Stimulated activated CD8-positive, alpha-beta memory T cell treated with anti-CD3 and anti-CD28 coated beads, Interleukin-4, amount 100 ng/mL, for 1 hour (primary cell): ENCODE measurements at places on chromosomes 2 and 18.

GRCh38 chr2:112029164-112029563, 25.9 kb upstream of the TMEM87B start:
- DNase-seq = no peak

DNA sequence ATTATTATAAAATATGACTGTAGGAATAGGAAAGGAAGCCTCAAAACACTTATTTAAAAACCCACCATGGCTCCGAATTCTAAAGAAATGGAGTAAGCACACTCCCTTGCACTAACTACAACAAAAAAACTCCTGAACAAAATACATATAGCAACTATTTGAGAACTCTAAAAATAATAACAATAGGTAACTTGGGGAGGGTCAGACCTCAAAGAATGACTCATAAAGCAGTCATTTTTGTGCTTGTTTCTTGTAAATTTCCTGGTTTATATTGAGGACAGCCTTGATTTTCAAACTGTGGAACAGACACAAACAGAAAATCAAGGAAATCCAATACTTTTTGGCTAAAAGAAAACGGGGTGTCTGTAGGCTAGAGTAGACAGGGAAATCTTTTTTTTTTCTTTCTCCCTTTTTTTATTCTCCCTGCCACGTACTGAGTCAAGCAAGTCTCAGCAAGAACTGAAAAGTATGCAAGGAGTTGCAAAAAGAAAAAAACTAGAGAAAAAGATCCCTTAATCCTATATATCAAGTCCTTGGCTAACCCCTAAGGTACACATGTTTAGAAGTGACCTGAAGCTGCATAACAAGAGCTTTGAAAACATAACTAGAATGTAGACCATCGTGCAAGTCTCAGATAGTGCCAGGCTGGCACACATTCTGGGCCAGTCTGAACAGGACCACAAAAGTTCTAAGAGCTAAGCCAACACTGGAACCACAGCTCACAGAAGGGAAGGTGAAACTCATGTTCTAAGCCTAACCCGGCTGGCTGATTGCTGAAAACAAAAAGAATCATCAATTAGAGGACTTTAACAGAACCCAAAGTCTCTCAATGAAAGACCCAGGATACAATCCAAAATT, 403.1 kb upstream of the LYPD1 start:
- no peak for DNase-seq

GRCh38 chr2:192073878-192074277, 120.9 kb downstream of the TMEFF2 start:
- DNase-seq = no peak

DNA sequence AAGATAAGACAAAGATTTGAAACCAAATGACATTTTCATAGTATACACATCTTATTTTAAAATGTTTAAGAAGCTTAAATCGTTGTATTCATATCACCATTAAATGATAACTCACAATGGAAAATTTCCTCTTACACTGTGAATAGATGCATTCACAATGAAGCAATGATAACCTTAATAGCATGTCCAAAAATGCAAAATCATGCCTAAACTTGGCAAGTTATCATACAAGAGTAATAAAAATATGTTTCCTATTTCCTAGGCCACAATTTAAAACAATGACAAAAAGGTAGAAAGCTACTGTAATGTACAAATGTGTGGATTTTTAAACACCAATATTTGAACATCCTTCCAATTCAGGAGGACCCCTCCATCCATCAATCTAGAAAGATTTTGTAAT, 157.4 kb upstream of the GULP1 start:
- DNase-seq = no peak

- DNase-seq = no peak
These were observed at the start of gene SERPINB11 for GRCh38 chr18:63702660-63703059. Gene SERPINB11 (plus strand): TSS chr18:63702960. CDS start chr18:63710194, 7,234 bp downstream.

DNA sequence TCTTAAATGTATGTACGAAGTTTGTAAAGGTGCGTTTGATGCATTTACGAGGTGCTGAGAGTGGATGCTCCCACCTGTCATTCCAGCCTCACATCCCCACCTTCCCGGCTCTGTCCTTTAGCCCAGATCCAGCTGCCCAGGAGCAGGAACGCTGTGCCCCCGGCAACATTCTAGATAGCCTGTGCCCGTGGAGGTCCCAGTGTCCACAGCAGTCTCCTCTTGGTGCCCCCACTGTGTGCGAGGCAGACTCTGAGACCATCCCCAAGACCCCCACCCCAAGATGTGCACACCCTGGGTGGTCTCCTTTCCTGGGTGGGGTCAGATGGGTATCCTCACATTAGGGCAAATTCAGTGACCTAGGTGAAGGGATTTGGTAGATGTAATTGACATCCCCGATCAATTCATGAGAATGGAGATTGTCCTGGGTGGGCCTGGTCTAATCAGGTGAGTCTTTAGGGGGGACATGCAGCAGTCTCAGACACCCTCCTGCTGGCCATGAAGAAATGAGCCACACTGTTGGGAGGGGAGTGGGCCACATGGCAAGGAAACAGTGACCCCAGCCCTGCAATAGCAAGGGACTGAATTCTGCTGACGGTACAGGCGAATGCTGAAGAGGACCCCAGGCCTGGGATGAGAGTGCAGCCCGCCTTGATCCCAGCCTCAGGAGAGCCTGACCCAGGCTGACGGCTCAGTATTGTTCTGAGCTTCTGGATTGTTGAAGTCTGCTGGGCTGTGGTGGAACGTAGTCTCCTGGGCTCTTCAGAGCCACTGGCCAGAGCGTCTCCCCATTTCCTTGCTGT, 203.3 kb downstream of the FAM210A start:
- no peak for DNase-seq

DNA sequence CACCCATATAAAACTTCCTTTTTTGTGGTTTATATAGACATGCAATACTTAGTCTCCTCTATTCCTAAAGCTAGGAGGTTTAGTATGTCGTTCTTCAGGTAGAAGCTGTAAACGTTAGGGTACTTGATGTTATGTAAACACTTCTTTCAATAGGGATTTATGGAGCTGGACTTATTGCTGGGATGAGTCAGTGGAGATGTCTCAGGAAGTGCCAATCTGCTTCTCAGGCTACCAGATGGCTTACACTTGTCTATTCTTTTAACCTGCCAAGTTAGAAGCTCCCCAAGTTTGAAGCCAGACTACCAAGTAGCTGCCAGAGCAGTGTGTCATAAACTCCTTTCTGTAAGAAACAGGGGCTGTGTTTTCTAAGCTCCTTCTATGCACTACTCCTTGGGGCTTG, 756.5 kb upstream of the LRRTM1 start:
- no peak for DNase-seq

DNA sequence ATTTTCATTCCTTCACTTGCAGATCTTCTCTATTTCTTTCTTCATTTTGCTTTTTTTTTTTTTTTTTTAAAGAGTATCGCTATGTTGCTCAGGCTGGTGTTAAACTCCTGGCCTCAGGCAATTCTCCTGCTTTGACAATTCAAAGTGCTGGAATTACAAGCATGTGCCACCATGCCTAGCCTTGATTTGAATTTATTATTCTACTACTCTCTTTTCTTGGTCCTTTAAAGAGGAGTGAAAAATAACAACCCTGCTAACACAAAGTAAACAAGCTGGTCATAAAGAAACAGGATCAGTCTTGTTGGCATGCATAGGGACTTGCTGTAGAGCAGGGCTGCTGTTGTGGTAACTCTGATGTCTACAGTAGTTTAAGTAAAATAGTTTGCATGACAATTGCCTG, 1615.3 kb upstream of the ZEB2 start:
- DNase-seq = no peak
